Activated effector memory CD4-positive, alpha-beta T cell treated with Interleukin-2 at 50 U/mL for 16 hours (primary cell): ENCODE measurements at places on chromosomes 16 and 17.

GRCh38 chr16:14400285-14400977 lies 229.6 kb downstream of the PARN start:
- DNase-seq, result no peak

GRCh38 chr17:4444782-4445473 lies 11.2 kb downstream of the SPNS3 start:
- no peak for DNase-seq

- DNase-seq, result no peak
Observed at GRCh38 chr16:24851700-24852099, 5.9 kb downstream of the SLC5A11 start.

GRCh38 chr16:47888142-47888541 lies 267.7 kb downstream of the ABCC12 start:
- no peak for DNase-seq

GRCh38 chr16:2048116-2048543 lies 345 bp downstream of the TSC2 start:
- no peak for DNase-seq

- DNase-seq, result peak; percentile 39
Observed at GRCh38 chr17:16415031-16415924, at the start of gene TRPV2. TRPV2 (plus strand) TSS chr17:16415571; CDS start chr17:16417669, 2,098 bp downstream.

DNA sequence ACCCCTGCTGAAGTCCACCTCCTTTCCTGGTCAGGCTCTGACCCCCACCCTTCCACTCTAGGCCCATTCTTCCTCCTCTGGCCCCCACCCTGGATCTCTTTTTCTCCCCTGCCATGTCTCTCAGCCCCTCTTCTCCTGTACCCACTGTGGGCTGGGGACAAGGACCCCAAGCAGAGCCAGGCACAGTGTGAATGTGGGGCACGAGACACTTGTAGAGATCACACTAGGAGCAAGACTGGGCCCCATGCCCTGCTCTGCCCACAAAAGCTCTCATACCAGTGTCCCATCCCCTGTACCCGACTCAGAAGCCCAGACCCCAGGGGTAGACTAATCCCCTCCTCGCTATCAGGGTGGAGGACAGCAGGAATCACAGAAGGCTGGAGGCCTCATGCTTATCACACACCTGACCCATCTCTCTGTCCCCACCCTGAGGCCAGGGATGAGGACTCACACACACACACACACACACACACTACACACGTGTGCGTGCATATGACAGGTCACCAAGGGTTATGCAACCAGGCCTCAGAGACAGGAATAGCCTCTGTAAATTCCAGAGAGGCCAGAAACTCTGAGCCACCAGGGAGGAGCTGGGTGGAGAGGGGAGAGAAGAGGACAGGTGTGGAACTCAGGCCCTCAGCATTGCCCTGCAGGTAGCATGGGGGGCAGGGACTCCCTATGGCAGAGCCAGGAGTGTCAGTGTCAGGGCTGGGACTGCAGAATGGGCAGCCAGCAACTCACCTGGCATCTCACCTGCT lies 21.1 kb downstream of the ARHGAP27 start:
- DNase-seq, result no peak

GRCh38 chr16:20218093-20218492 lies 109.2 kb downstream of the GP2 start:
- DNase-seq, result no peak

GRCh38 chr17:13594762-13595598 lies 6.7 kb downstream of the HS3ST3A1 start:
- peak; percentile 51 for DNase-seq

GRCh38 chr16:31089199-31089598 lies 456 bp upstream of the PRSS53 start:
- DNase-seq, result no peak

DNA sequence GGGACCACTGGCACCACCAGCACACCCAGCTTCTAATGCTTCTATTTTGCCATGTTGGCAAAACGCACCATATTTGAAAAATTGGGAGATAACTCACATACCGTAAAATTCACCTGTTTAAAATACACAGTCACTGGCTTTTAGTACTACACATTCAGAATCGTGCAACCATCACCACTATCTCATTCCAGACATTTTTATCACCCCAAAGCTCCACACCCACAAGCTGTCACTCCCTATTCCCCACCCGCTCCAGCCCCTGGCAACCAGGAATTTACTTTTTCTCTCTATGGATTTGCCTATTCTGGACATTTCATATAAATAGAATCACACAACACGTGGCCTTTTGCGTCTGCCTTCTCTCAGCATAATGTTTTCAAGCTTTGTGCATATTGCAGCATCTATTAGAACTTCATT lies 25.0 kb downstream of the PPL start:
- no peak for DNase-seq

DNA sequence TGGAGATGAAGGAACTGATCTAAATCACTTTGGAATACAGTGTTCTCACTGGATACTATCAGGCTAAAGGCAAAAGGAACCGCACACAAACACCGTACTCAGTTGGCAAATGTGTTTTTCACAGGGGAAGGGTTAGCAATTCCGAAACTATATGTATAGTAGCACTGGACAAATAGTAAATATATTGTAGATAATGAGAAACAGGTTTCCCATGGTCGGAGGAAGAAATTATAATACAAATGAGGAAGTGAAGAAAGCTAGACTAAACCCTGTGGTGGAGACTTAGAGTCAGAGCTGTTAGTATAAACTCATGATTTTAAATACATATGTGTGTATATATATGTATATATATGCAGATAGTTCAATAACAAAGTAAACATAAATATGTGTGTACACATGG lies 414.1 kb upstream of the SALL1 start:
- DNase-seq, result no peak

DNA sequence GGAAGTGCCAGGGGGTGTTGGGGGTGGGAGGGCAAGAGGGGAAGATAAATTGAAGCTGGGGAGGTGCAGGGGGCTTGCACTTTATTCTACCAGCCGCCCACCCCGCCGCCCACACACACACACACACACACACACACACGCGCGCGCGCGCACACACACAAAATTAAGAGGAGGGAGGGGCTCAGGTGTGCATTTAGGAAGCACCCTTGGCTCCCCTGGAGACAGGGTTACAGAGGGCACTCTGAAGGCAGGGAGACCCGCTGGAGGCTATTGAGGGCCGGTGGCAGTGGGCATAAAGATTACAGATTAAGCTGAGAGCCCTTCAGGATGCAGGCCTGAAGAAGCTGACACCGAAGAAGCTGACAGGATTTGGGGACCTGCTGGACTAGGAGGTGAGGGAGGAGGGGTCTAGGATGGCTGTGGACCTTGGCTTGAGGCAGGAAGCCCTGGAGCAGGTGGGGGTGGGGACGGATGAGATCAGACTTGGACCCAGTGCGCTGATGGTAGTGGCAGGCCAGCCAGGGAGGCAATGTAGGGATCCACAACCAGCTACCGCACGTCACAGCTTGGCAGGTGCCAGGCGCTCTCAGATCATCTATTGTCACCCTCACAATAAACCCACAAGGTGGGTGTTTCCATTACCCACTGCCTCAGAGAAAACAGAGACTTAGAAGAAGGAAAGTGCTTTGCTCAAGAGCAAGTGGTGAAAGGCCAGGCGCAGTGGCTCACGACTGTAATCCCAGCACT lies 772 bp upstream of the SAMD14 start:
- DNase-seq, result no peak

DNA sequence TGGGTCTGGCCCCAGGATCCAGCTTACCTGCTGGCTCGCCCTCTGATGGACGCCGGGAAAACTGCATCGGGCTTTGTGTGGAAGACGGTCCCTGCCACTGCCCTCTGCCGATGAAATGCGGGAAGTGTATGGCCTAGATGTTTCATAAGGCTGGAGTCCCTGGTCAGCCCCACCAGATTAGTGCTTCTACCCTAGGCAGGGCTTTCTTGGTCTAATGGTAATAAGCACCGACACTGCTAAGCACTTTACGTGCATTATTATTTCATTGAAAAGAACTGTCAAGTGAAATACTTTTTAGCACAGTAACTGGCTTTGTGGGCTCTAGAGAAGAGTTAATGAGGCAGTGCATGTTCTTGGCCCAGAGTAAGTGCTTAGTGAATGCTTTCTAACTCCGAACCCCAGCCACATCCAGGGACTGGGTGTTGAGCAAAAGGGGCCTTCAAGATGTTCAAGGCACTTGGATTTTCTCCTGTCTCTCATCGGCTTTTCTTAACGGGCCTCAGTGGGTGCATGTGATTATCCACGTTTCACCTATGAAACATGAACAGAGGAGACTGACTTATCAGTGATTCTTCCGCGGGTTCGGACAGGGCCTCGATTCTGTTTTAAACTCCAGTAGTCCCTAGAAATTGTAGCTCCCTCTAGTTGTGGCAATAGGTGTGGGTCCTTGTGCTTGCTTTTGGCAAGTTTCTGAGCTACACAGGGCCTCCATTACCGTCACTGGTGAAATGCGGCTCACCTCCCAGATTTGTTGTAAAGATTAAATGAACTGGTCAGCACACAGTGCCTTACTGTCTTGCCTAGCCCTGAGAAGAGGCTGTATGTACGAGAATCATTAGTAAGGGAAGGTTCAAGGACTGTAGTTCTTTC lies 6.6 kb downstream of the TRAF4 start:
- peak; percentile 77 for DNase-seq

- DNase-seq, result no peak
Observed at GRCh38 chr17:18379246-18380146, 1.9 kb downstream of the EVPLL start.

- DNase-seq, result no peak
Observed at GRCh38 chr16:3656491-3657468, 2.3 kb downstream of the DNASE1 start.

- no peak for DNase-seq
Observed at GRCh38 chr17:68512960-68513474, 787 bp downstream of the PRKAR1A start.

DNA sequence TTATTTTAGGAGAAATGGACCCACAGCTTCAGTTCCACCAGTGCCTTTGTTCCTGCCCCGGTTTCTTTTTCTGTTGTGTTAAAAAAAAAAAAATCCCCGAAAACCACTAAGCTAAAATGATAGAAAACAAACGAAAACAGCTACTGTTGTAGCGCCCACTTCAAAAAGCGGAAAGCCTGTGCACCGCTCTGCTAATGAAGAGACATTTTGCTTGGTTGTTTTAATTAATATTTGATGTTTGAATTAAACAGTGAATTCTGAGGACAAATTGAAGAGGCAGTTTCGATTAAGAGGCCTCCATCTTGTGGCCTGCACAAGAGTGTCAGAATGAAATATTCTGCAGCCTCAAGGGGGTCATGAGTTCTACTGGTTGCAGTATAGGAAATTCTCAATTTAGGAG lies 186.7 kb downstream of the RPTOR start:
- DNase-seq, result no peak

- peak; percentile 26 for DNase-seq
Observed at GRCh38 chr17:65228734-65229620, 91.8 kb downstream of the RGS9 start.

GRCh38 chr17:59266745-59267144 lies 46.4 kb downstream of the GDPD1 start:
- no peak for DNase-seq

GRCh38 chr17:66629762-66630161 lies 205.2 kb upstream of the CACNG5 start:
- no peak for DNase-seq

GRCh38 chr17:76141212-76142038 lies at the start of gene FOXJ1:
FOXJ1 (minus strand) TSS chr17:76141245; CDS start chr17:76140395, 850 bp downstream.
- peak; percentile 87 for DNase-seq

DNA sequence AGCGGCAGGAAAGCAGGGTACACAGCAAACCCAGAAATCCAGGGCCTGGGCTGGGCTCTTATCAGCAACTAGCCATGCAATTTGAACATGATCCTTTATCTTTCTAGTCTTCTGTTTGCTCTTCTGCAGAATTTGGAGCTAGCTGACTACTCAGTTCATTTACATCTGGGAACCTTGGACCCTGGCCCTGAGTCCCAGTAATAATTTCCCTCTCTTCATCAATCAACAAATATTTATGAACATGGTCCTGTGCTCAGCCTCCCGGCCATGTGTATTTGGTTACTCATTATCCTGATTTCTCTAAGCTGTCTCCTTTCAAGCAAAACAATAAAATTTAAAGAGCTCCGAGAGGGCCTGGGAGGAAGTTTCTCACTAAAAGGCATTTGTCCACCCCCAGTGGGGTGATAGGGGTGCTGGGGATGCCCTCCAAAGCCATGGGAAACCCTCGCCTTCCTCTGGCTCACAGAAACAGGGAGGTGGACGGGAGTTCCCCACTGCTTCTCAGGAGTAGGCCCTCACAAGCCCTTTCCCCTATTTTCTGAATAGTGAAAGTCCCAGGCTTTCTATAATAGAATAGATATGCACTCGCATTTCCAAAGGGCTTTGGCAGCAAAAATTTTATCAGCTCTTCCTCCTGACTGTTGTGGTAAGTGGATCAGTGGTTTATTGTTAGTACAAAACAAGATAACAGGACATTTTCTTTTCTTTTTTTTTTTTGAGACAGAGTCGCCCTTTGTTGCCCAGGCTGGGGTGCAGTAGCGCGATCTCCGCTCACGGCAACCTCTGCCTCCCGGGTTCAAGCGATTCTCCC lies 6.9 kb upstream of the WDR59 start:
- DNase-seq, result no peak

DNA sequence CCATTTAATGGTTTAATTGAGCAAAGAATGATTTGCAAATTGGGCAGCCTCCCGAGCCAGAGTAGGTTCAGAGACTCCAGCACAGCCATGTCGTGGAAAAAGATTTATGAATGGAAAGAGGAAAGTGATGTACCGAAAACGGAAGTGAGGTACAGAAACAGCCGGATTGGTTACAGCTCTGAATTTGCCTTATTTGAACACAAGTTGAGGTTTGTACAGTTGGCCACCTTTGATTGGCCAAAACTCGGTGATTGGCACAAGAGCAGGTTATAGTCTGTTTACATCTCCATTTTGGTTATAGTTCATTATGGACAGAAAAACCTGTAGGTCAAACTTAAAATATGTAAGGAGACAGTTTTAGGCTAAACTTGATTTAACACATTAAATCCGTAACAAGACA lies 44.5 kb downstream of the TENT4B start:
- no peak for DNase-seq

- DNase-seq, result no peak
Observed at GRCh38 chr16:67184453-67184994, 761 bp upstream of the MATCAP1 start.

DNA sequence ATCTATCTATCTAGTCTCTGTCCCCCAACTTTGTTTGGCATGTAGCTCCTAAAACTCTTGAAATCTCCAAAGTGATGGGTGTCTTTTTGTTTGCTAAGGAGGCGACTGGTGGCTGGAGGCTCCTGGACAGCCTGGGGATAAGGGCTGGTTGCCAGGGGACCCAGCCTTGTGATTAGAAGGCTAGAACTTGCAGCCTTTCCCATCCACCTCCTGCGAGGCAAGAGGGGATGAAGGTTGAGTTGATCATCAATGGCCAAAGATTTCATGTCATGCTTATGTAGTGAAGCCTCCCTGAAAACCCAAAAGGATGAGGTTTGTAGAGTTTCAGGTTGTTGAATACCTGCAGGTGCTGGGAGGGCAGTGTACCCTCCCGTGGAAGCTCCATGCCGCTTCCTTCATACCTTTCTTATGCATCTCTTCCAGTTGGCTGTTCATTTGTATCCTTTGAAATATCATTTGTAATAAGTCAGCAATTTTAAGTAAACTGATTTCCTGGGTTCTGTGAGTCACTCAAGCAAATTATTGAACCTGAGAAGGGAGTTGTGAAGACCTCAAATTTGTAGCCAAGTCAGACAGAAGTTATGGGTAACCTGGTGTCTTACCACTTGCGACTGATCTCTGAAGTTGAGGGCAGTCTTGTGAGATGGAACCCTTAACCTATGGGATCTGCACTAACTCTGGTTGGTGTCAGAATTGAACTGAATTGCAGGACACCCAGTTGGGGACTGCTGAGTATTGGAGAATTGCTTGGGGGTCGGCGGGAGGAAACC lies 202.4 kb downstream of the SEC14L1 start:
- DNase-seq, result no peak
